ENCODE measurements at places on chromosomes 1 and 21. TPM values are rescaled to one million over a fixed set of nuclear protein-coding genes. Genes with fewer than 3 reads are reported as not detected.

DNA sequence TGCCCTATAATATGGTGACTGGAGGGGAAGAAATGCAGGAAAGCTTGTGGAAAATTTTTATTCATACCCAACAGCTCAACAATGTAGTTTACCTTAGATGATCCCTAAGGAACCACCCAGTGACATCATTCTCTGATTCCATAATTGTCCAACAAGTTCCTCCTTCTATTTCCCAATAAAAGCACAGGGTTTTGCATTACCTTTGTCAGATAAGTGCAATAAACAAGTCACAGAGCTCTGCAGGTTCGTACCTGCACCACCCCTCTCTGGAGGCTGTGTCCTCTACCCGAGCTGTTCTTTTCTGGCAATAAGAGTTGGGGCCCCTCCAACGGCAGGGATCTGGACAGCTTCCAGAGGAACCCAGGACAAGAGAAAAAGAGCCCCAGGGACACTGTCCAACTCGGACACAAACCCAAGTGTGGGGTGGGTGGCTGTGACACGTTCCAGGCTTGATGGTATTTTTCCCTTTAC, 38.8 kb downstream of the RCAN1 start:
- no peak for DNase-seq

DNA sequence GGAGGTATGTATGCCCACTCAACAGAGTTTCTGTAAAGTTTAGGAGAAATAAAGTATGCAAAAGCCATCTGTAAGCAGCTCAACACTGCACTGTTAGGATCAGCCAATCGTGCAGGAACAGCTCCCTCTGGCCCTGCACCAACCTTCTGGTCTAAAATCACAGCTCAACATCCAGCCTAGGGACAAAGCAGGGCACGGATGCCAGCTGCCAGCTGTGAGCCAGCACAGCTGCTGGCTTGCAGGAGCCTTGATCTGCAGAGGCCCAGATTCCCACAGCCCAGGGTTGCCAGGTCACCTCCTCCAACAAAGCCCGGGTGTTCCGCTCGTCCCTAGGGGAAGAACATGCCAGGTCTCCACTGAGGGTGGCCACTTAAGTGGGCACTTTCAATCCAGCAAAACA, 8.6 kb downstream of the ACOT7 start:
- no peak for DNase-seq

DNA sequence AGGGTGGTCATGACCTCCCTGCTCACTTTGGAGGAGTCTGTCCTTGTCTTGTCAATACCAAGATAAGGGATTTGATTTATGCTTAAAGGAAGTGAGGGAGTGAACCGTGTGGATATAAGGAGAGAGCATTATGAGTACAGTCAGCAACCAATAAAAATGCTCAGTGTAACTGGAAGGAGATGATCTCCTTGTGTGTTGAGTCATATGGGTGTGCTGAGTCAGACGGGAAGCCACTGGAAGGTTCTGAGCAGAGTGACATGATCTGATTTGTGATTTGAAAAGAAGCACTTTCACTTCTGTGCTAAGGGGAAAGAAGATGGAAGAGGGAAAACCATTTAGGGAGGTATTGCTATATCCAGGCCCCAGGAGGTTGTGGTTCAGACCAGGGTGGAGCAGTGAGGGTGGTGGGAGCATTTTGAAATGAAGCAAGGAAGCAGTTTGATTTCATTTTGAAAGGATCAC, 2.5 kb upstream of the BCL10 start:
- DNase-seq = no peak

Gene REN
- not detected for total RNA-seq

Gene CRP
- total RNA-seq = not detected

DNA sequence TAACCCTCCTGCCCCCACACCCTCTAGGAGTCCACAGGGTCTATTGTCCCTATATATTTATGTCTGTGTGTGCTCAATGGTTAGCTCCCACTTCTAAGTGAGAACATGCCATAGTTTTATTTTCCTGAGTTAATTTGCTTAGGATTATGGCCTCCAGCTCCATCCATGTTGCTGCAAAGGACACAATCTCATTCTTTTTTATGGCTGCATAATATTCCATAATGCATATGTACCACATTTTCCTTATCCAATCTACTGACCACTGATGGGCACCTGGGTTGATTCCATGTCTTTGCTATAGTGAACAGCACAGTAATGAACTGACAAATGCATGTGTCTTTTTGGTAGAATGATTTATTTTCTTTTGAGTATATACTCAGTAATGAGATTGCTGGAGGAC, 13.3 kb upstream of the FHAD1 start:
- DNase-seq = no peak

Gene DEPDC1
- 2.5 TPM for total RNA-seq

GRCh38 chr1:88885933-88886332, 5.4 kb downstream of the GTF2B start:
- DNase-seq = no peak

- DNase-seq = no peak
Measured at GRCh38 chr21:38476385-38476784, 21.9 kb downstream of the ERG start.

Gene PLEKHN1
- 0.29 TPM for total RNA-seq

Gene FAM177B
- total RNA-seq = not detected

GRCh38 chr1:200733907-200734306, 4.8 kb upstream of the CAMSAP2 start:
- no peak for DNase-seq

DNA sequence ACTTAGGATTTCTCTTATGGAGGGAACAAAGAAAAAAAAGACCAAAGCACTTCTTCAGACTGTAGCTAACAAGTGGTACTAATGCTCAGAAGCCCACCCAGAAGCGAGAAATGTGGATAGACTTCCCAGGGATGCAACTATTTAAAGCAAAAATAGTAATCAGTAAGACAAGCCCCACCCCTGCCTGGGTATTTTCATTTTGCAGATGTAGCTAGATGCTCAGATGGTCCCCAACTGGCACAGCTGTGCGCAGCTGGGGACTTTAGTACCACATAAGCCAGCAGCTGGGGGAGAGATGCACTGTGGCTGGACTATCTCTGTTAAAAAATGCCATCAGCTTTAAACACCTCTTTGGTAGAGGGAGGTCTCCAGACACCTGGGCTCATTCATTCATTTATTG, 77.8 kb upstream of the SPAG17 start:
- no peak for DNase-seq

Gene ITSN1
- total RNA-seq = 89.1 TPM

DNA sequence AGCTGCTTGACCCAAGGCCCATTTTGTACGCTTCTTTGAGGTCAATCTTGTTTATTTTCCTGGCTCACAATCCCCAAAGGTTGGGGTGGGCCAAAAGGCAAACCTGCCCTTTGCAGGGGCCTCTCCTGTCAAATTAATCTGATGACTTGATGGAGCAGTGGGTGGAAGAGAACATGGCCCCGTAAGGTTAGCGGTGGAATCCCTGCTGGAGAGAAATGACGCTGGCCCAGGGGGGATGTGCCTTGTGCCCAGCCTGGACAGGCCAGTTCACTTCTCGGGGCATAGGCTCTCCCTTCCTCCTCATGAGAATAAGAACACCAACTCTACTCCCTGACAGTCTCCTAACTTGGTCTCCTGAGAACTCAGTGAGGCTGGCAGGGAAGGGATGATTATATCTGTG, 40.5 kb downstream of the C1orf198 start:
- DNase-seq = no peak

DNA sequence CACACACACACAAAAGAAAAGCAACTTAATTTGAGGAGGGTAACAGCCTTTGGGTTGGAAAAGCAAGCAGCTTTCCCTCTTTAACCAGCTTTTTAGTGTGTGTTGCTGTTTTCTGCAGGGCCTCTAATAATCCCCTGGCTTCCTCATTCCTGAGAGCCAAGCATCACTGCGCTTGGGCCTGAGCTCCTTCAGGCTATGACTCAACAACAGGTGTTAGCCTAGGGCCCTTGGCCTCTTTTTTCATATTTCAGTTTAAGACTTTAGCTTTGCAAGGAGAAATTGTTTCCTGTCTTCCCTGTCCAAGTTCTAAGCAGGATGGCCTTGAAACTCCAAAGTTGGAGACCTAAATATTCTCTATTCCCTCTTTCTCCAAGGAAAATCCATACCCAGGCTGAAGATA, 26.2 kb upstream of the SNX27 start:
- no peak for DNase-seq

Gene DENND2D
- total RNA-seq = not detected

GRCh38 chr21:34722684-34723300, 54.0 kb downstream of the CLIC6 start:
- no peak for DNase-seq

Gene IFNLR1
- 0.47 TPM for total RNA-seq

- no peak for DNase-seq
Measured at GRCh38 chr1:115063228-115063901, 25.9 kb downstream of the TSPAN2 start.

- no peak for DNase-seq
Measured at GRCh38 chr1:22810378-22810777, 99.7 kb downstream of the EPHB2 start.

Gene TRIM67
- total RNA-seq = 3.9 TPM

DNA sequence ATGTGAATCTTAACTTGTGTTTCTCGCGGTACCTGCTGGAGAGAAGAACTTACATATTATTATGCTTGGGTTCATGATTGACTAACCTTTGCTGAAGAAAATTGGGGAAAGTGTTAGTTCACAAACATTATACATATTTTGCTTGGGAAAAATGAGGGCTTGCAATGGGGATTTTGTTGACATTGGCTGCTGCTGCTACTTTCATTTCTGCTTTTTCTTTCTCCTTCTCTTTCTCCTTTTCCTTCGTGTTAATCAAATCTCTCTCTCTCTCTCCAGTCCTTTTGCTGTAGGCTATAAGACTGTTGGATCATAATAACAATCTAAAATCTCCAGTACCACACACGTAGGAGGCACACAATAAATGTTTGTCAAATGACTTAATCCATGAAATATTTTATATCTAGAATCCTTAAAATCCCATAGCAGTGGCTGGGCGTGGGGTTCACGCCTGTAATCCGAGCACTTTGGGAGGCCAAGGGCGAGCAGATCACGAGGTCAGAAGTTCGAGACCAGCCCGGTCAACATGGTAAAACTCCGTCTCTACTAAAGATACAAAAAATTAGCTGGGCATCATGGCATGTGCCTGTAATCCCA, 23.0 kb downstream of the IRF2BP2 start:
- no peak for DNase-seq

- no peak for DNase-seq
Measured at GRCh38 chr1:195335541-195335940, 1272.7 kb downstream of the KCNT2 start.

DNA sequence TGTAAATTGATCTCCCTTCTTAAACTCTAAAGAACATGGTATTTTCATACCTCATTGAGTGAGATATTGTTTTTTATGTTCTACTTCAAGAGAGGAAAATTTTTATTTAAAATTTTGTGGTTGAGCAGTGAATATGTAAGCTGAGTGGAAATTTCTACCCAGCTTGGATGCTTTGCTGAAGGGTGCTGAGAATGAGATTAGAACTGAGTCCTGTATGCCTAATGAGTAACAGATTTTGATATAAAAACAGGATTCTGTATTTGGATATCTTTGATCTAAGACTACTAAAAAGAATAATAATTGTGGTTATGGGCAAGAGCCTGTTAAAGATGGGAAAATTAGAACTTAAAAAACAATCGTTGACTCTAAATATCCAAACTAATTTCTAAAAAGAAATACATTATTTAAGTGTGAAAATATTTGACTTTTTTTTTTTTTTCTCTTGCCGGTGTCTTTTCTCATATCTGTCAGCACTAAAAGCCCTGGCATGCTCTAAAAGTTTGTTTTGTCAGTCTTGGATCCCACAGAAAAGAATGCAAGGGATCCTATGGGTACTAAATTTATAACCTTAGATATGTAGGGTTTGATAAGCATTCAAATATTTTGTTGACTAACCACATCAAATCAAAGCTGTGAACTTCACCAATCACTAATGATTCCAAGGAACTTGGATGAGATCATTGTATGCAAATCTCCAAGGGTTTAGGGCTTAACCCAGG, 652.3 kb downstream of the PTPRC start:
- no peak for DNase-seq

- DNase-seq = no peak
Measured at GRCh38 chr1:183370399-183371058, 47.7 kb downstream of the NMNAT2 start.

Gene CLEC20A
- not detected for total RNA-seq

GRCh38 chr1:24486331-24487065, 16.1 kb upstream of the RCAN3 start:
- DNase-seq = no peak

DNA sequence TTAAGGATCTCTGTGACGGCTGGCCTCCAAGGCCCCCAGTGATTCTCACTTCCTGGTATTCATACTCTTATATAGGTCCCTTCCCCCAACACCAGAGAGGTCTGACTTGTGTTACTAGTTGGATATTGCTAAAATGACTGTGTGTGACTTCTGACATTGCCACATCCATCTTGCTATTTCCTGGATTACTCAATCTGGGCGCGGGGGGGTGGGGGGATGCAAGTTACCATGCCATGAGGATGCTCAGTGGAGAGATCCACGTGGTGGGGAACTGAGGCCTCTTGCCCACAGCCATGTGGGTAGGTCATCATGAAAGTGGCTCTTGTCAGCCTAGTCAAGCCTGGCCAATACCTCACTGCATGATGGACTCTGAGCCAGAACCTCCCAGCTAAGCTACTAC, 117.0 kb downstream of the UBE2U start:
- DNase-seq = no peak

DNA sequence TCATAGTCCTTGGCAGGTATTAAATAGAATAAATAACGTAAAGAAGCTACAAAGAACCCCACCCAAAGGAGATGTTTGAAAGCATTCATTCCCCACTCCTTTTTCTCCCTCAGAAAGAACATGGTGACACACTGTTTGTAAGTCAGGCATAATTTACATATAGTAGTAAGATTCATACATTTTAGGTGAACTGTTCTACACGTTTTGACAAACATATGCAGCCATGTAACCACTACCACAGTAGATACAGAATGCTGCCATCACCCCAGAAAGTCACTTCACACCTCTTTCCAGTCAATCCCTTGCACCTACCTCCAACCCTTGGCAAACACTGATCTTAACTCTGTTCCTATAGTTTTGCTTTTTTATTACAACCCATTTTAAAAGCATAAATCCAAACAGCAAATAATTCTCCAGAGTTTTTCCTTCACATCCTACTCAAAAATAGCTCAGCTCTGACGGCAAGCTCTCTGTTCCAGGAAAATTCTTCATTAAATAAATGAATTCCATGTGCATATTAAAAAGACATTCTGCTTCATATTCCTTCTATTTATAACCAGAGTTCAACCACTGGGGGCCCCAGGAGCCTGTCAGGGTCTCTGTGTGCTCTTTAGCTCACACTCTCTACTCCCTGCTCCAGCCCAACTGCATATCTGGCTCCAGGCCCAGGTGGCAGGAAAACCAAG, 258.8 kb downstream of the PLPP3 start:
- DNase-seq = no peak

Gene CDC42
- 283 TPM for total RNA-seq
